SHP77 treated with DMSO at 0.1 percent for 48 hours (cell line): ENCODE measurements at places on chromosomes 1 and 21.

- DNase-seq: no peak
Measured at GRCh38 chr1:154358519-154358918, 33.2 kb downstream of the ATP8B2 start.

GRCh38 chr1:54200519-54200997 lies 591 bp downstream of the MRPL37 start:
- DNase-seq: no peak

GRCh38 chr1:182205351-182206022 lies 144.0 kb upstream of the ZNF648 start:
- no peak for DNase-seq

GRCh38 chr1:168521401-168522000 lies 22.3 kb downstream of the XCL2 start:
- DNase-seq: no peak

DNA sequence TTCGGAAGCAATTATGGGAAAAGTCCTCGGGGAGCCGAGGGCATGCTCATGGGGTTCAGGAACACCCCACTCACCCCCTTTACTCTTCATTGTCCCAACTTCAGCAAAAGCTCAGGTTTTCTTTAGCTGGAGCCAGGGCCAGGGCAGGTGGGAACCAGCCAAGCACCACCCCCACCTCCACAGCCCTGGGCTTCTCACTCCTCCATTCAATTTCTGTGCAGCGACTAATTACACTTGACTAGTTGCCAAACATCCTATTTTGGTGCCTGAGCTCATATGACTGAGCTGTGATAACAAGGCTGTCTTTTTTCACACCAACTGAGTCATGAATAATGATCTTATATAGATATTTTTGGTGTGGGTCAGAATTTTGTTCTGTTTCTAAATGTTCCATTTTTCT lies 257.2 kb upstream of the AJAP1 start:
- DNase-seq: no peak

GRCh38 chr1:235997931-235998330 lies 67.0 kb downstream of the NID1 start:
- DNase-seq: no peak

GRCh38 chr1:209652121-209652735 lies at the start of gene LAMB3:
LAMB3 (minus strand) TSS chr1:209652425; CDS start chr1:209650944, 1,481 bp downstream.
- no peak for DNase-seq

DNA sequence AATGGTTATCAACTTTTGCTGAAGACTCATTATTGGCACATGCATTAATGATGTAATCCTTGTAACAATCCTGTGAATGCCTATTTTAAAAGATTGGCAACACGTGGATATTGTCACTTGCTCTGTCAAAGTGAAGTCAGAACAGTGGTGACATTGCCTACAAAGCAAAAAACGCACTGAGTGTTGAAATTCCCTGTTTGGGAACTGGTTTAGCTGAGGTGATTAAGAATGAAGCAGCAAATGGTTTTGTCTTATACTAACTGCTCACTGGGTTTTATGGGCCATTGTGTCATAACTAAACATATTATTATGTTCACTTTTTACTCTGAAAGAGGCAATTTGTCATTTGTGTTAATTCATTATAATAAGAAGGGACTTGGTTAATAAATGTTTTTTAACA lies 11.3 kb downstream of the OR14A16 start:
- DNase-seq: no peak
